ENCODE measurements at places on chromosomes 6 and 20. TPM values are rescaled to one million over a fixed set of nuclear protein-coding genes. Genes with fewer than 3 reads are reported as not detected.

DNA sequence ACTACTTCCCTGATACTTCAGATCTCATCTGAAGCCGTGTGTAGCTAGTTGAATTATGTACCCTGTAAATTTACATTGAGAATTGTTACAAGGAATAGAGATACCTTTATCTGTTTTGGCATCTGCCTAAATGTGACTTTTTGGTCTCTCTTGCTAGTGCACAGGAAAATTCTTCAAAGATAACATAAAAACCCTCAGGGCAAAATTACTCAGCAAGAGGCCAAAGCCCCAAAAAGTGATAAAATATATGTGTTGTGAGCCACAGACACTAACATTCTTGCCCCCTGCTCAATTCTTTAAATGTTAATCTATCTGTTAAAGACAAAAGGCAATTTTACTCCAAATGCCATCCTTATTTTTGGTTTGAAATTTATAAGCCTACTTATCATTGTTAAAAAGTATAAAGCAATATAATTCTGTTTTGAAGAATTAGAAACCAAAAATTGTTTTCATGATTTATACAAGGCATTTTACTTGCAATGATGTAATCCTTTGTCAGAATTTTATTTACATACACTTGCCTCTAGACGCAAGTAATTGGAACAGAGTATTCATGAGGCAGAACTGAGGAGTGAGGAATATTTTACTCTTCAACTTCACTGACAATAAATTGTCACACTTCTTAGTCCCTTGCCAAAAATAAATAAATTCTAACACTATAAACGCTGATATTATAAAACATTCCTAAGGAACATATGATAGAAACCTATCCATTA, 186.2 kb downstream of the EPM2A start:
- DNase-seq = no peak
- no peak overlapping the region for H3K27ac ChIP-seq
- H3K4me1 ChIP-seq = no peaks in the 10 kb centered on the region

GRCh38 chr6:193773-194310, 98.4 kb upstream of the DUSP22 start:
- no peaks in the 10 kb centered on the region for H3K27me3 ChIP-seq
- no peak for DNase-seq
- H3K4me1 ChIP-seq = no peaks in the 10 kb centered on the region
- H3K4me3 ChIP-seq = no peak overlapping the region
- no peaks in the 10 kb centered on the region for H3K36me3 ChIP-seq

DNA sequence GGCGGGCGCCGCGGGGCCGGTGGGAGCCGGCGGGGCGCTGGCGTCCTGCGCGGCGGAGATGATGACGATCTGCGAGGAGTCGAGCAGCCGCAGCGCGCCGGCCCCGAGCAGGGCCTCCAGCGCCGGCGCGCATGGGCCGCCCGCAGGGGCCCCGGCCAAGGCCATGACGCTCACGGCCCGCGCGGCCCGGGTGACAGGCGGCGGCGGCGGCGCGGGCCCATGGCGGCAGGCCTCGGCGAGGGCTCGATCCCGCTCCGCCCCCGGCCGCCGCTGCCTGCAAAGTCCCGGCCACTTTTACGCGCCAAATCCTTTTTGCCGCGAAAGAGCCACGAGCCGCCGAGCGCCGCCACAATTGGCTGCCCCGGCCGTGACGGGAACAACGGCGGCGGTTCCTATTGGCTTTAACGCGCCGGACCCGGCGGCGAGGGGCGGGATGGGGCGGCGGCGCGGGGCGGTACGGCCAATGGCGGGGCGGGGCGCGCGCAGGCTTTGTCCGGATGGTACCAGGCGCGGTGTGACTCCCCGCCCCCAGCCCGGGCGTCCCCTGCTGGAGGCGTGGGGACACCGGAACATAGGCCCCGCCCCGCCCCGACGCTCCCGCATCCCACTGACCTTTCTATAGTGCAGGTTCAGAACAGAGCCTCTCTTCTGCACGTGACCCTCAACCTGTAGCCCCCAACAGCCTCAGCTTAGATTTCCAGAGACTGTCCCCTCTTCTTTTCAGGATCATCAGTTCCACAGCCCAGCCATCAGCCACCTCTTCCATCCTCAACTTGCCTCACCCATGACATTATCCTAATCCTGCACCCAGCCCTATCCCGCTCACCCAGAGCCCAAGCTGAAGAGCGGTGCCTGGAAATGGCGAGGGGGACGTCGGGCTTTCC, at the start of gene E2F1:
TSS of gene E2F1 (minus strand) at position 286 of the 884 bp plus-strand sequence. CDS start at position 165, 121 bp downstream.
- H3K4me1 ChIP-seq = peaks cover 27% of the 10 kb centered on the region
- no peaks in the 10 kb centered on the region for H3K36me3 ChIP-seq
- DNase-seq = peak; percentile 95
- H3K4me3 ChIP-seq = no peak within 1 kb of the TSS
- H3K27ac ChIP-seq = peak within 1 kb of the TSS; percentile 22

GRCh38 chr20:9677100-9677623, 161.7 kb downstream of the PAK5 start:
- H3K27ac ChIP-seq = no peak overlapping the region
- no peaks in the 10 kb centered on the region for H3K36me3 ChIP-seq
- no peaks in the 10 kb centered on the region for H3K27me3 ChIP-seq
- DNase-seq = no peak
- H3K4me1 ChIP-seq = no peaks in the 10 kb centered on the region

DNA sequence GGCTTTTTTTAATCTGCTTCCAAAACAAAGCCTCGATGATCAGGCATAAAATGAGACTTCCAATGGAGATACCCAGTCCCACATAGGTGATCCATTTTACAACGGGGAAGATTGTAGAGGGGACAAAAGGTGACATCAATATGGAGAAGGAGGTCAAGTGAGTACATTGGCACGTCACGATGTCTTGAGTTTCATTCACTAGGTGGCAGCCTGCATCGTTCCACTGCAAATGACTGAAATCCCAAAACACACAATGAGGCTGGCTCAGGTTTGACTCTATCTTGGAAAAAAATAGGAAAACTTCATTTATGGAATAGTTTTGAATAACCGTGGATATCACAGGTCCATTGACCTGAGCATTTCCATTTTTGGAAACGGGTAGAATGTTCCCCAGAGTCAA, 32.5 kb downstream of the ADGRF1 start:
- no peaks in the 10 kb centered on the region for H3K27me3 ChIP-seq
- H3K4me1 ChIP-seq = no peaks in the 10 kb centered on the region
- H3K36me3 ChIP-seq = no peaks in the 10 kb centered on the region
- H3K27ac ChIP-seq = no peak overlapping the region
- DNase-seq = no peak

The ABHD12 gene
- 106 TPM for total RNA-seq

DNA sequence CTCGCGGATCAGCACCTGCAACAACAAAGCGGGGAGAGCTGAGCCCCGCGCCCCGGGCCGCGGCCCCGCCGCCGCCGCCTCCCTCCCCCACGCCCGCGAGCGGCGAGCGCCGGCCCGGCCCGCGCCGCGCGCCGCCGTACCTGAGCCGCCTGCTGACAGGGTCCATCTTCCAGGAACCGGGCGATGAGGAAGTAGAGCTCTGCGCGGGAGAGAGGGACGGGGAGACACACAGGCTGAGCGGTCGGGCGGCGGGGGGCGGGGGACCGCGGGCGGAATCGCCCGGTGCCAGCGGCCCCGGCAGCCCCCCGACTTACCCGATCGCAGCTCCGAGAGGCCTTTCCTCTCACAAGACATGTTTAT, 359 bp downstream of the PHIP start:
- H3K4me3 ChIP-seq = peak overlapping the region; percentile 92
- H3K4me1 ChIP-seq = peaks cover 25% of the 10 kb centered on the region
- H3K27me3 ChIP-seq = no peaks in the 10 kb centered on the region
- peak; percentile 46 for DNase-seq
- H3K27ac ChIP-seq = peak overlapping the region; percentile 98

DNA sequence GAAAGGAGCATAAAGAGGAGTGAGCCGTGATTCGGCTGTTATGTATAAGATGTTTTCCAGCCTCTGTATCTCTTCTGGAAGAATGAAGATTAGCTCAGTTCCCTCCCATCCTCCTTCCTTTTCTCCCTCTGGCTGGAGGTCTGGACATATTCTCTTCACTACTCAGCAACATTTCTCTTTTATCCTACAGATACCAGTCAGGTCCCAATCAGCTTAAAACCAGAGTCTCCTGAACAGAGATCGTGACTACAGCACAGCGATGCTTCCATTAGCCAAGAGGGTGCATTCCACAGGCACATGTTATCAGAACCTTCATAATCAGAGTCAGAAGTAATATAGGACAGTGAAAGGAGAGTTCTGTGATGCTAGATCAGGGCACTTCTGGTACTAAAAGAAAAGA, 133.9 kb upstream of the SOX4 start:
- no peaks in the 10 kb centered on the region for H3K27me3 ChIP-seq
- H3K27ac ChIP-seq = no peak overlapping the region
- no peak overlapping the region for H3K4me3 ChIP-seq
- no peak for DNase-seq

DNA sequence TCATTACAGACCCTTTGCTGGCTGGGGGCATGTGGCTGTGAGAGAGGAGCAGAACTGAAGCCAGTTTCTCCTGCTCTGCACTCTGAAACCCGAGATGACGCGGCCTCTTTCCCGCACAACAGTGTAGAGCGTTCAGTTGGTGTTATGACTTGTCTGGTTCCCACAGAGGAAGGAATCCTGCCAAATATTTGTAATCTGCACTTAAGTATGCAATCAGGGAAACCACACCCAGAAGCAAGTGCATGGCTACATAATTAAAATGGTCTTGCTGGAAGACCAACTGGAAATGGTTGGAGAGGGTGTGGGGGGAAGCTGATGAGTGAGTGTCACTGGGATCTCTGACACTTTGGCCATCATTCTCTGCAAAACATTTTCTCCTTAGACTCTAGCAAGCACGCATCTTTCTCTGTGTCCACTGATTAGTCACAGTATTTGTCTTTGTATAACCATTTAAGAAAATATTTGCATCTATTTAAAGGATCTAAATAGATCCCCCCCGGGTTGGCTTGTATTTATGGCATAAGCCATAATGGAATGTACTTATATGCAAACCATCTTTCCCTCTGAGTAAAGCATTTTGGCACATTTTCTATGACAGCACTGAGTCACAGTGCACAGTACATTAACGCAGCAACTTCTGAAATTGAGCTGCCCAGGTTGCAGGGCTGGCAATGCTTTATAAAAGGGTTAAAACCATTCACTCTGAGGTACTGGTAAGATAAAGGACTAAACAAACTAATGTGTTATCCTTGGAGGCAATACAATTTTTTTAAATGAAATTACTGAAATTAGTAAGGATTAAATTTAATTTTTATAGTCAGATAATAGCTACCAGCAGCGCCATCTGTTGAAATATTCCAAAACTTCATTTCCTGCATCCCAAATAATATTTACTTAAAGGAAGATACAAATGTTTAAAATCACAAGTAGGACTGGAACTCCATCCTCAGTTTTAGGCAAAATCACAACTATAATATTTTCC, 76.7 kb downstream of the FOXC1 start:
- no peak for DNase-seq
- H3K27ac ChIP-seq = no peak overlapping the region
- H3K4me1 ChIP-seq = no peaks in the 10 kb centered on the region
- H3K36me3 ChIP-seq = no peaks in the 10 kb centered on the region
